ENCODE measurements at places on chromosomes 4 and X.

DNA sequence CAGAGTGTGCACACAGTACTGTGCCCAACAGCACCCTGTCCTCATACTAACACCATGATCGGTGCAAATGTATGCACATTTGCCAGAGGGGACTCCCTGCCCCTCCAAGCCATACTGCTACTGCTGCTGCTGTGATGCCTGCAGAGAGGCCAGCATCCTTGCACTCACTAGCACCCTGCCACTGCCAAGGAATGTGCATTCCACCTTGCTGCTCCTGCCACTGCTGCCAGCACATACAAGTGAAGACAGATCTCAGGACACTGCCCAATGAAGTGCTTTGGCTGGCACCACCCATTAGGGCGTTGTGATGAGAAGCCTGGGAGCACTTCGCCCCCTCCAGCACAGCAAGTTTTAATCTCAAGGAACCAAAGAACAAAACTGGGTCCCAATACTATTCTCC lies 146.3 kb upstream of the DMD start:
- no peak for DNase-seq

DNA sequence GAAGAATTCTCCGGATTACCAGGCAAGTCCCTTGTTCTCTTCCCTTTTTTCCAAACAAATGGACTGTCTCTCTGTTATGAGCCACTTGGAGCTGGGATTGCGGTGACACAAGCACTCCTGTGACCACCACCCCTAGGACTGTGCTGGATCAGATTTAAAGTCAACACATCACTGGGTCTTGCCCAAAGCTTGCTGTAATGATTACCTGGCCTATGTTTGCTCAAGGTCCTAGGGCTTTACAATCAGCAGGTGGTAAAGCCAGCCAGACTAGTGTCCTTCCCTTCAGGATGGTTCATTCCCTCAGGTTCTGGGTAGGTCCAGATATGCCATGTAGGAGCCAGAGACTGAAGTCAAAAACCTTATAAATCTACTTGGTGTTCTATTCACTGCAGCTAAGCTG lies 144.7 kb downstream of the COX18 start:
- DNase-seq, result no peak

- DNase-seq, result no peak
These were observed 594.2 kb downstream of the STPG2 start for GRCh38 chr4:97548943-97549583.

- peak; percentile 30 for DNase-seq
These were observed 43.7 kb upstream of the MED14 start for GRCh38 chrX:40778861-40779575.

GRCh38 chrX:46628460-46629371 lies 55.2 kb downstream of the CHST7 start:
- DNase-seq, result no peak

DNA sequence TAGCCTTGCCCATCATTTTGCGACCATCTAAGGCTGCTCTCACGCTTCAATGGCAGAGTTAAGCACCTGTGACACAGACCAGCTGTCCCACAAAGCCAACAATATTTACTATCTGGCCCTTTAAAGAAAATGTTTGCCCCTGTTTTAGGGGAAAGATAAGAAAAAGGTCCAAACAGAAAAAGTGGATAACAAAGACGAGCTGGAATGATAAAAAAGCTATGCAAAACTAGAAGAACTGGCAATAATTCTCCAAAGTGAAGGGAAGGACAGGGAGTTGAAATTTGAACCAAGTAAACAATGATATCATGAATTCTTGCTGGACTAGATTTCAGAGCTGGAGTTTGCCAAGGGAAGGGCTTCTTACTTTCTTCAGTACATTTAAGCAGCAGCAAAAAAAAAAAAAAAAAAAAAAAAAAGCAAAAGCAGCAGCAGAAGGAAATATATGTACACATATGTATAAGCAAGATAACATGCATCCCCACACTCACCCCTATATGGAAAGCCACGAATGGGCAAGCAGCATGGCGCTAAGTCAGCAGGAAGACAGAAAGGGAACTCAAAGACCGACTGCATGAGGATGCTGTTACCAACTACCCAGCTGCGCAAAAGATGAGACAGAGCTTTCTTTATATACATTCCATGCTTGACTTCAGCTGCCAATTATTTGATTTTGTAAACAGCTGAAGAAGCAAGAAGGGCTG lies 12.5 kb downstream of the TRAPPC2 start:
- DNase-seq, result peak; percentile 40

- no peak for DNase-seq
These were observed 105.1 kb upstream of the ARHGAP24 start for GRCh38 chr4:85369703-85370380.

- peak; percentile 24 for DNase-seq
These were observed 22.4 kb downstream of the SH3TC1 start for GRCh38 chr4:8221476-8221875.

DNA sequence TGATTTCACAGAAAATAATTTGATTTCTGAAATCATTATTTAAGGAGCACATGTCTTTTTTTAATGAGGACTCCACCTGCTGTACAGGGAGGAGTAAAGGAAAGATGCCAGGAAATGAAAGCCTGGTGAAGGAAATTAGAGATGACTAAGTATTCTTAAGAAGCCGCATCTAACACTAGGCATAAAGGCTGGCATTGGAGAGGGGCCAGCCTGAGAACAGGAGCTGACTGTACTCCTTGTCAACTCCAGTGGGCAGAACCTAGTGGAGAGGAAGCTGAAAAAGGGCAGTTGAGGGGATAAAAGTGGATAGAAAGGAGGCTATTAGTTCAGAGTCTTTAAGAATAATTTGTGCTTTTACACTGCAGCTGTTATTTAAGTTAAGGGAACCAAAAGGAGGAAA lies 393.0 kb downstream of the PPP1R2C start:
- no peak for DNase-seq

- no peak for DNase-seq
These were observed 228.4 kb downstream of the RCHY1 start for GRCh38 chr4:75285837-75286236.

GRCh38 chr4:126955292-126956183 lies 677.2 kb upstream of the INTU start:
- DNase-seq, result peak; percentile 59

DNA sequence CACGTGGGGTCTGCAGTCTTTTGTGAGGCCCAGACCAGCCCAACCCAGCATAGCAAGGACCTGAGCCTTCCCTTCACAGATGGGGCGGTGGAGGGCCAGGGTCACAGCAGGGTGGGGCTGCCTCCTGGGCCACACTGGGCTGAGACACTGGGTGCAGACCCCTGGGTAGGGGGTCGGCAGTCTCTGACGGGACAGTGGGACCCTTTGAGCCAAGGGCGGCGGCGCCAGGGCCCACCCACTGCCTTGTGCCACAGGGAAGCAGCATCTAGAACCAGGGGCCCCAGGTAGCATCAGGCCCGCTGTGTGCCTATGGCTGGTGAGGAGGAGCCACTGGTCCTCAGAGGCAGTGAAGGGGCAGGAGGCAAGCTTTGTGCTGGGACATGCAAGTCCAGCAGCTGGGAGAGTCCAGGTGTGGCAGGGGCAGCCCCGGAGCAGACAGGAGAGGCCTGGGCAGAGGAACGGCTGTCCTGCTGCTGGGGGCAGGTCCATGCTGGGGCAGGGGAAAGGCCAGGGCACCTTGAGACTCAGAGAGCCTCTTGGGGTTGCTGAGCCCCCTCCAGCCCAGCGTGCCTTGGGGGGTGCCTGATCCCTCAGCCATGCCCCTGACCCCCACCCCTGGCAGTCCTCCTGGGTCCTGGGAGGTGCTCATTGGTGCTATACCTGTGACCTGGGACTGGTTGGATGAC lies 131.3 kb upstream of the NKX1-1 start:
- no peak for DNase-seq
